ENCODE measurements at places on chromosomes 1 and 21.

DNA sequence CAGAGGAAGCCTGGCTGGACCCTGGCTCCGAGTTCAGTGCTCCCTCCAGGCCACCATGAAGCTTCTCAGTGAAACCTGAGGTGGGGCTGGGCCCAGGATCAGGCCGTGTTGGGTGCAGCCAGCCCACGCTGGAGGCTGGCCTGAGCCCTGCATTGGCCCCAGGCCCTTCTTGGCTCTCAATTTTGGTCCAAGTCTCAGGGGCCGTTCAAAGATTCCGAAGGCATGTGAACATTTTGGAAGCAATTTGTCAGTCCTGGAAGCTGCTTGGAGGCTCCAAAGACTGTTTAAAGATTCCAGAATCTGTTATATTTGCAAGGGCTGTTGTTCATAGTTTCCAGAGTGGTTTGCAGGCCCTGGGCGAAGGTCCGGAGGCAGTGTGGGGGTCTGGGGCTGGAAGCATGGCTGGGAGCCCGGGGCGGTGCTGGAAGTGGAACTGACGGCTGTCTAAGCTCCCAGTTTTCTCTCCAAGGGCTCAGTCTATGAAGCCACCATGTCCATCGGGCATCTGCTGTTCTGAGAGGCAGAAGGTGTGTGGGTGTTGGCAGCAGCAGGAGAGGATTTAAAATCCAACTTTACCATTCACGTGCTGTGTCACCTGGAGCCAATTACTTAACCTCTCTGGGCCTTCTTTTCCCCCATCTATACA is 104.9 kb downstream of the EPHB2 start:
- DNase-seq: no peak

DNA sequence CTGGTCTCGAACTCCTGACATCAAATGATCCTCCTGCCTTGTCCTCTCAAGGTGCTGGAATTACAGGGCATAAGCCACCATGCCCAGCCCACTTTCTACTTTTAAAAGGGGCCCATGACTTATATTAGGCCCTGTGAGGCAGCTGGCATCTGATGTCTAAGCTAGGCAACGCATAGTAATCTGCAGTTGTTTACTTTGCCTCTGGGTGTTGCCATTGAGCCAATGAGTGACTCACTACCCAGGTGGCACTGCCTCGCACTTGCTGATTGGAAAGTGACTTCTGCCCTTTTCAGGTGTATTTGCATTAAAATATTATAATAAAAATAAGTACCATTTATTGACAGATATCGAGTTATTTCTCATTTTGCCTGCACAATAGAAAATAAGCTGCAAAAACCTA is 84.9 kb downstream of the KIF14 start:
- no peak for DNase-seq

- DNase-seq: no peak
These were observed 25.6 kb downstream of the TMEM53 start for GRCh38 chr1:44648529-44649250.

DNA sequence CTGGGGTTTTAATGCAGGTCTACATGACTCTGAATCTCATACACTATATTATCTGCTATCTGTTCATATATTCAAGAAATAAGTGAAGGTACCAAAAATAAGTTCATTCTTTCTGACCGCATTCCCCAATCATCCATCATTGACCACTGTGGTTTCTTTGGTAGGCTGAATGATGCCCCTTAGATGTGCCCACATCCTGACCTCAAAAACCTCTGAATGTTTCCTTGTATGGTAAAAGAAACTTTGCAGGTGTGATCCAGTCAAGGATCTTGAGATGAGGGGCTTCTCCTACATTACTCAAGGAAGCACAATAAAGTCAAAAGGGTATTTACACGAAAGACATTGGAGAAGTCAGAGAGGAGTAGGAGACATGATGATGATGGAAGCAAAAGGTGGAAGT is 60.6 kb upstream of the LRRC8B start:
- DNase-seq: no peak

GRCh38 chr1:153510984-153511410 is 24.8 kb downstream of the S100A6 start:
- DNase-seq: no peak

- DNase-seq: no peak
These were observed 386.6 kb downstream of the KIF26B start for GRCh38 chr1:245541369-245541768.

DNA sequence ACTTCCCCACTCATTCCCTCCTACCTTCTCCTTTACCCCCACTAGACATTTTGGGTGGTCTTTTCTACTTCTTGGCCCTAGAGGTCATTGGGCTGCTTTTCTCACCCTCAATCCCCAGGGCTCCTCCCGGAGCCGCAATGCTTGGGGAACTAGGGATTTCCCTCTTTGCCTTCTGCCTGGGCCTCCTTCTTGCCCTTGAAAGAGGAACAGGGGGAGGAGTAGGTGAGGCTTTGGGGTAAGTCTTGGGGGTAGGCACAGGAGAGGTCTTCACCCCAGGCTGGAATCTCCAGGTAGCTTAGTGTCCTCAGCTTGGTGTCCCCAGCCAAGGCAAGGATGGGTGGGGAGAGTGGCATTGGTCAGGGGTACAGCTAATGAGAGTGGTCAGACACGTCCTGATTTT is 56.2 kb upstream of the EPS8L3 start:
- DNase-seq: no peak

DNA sequence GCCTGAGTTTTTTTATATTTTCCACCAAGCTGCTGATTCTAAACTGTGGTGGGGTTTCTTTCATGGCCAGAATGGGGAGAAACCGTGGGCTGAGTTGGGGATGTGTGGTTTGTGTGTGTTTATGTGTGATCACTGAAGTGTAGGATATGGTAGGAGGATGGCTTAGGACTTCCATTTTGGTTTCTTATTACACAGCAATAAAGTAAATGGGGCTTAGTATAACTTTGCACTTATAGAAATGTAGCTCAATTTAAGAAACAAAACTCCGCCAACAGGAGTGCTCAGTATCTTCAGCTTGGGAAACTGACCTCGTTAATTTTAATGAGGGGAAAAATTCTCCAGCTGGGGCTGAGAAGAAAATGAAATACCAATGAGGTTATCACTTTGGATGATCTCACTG is 77.8 kb downstream of the PBX1 start:
- no peak for DNase-seq

DNA sequence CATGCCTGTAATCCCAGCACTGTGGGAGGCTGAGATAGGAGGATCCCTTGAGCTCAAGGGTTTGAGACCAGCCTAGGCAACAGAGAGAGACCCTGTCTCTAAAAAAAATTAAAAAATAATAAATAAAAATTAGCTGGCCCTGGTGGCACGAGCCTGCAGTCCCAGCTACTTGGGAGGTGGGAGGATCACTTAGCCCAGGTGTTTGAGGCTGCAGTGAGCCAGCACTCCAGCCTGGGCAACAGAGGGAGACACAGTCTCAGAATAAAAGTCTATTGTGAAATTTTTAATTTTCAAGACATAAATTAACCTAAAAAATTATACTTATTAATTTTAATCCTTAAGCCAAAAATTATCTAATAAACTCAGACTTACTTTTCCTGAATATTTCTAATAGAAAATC is 131.2 kb upstream of the ZNHIT6 start:
- no peak for DNase-seq

GRCh38 chr21:44916965-44917364 is 3.7 kb downstream of the ITGB2 start:
- no peak for DNase-seq

DNA sequence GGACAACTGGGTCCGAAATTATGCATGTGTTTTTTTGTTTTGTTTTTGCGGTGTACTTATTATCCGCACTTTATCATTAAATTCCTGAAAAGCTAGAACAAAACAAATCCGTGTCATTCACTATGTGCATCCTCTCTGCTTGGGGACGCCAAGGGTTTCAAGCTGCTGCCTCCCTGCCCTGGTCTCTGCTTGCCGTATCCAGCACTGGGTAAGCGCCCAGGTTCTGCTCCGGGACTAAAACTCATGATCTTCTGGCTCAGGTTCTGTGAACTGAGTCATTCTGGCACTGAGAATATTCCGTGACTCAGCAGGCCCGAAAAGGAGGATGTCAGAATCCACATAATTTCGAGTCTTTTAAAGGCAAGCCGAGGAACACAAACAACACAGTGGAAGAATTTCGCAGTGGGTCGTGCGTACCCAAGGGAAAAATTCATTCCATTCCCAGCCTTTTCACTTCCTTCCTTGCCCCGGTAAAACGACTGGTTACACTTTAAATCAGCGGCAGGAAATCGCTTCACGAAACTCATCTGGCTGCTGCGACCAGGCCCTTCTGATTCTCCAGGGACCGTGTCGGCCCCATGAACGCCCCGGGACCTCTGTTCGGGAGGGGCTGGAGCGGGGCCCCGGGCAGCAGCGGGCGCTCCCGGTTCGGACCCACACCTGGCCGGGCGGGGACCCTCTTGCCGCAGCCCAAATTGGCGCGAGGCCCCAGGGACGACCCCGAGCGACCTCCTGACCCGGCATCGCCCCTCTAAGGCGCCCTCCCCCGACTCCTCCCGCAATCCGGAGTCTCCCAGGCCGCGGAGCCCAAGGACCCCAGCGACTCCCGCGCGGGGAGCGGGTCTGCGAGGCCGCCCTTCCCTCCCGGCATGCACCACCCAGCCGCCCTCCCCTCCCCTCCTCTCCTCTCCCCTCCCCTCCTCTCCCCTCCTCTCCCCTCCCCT is 746 bp upstream of the LAMC1 start:
- DNase-seq: peak; percentile 92

DNA sequence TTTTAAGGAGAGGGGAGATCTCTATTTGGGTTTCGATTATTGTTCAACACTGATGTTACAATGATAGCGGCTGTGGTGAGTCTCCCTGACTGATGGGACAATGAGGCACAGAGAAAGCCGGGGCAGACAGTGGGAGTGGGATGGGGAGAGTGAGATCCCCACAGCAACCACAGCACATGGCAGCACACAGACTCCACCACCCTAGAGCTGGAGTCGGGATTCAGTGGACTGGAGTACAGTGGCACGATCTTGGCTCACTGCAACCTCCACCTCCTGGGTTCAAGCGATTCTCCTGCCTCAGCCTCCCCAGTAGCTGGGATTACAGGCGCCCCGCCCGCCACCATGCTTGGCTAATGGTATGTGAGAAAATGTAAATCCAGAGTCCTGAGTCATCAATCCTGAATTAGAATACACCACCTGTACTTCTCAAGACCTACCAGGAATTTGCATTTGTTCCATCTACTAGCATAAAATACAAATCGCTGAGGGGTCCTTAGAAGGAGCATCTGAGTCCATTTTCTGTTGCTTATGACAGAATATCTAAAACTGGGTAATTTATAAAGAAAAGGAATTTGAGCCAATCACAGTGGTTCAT is 125.8 kb downstream of the TOMM20 start:
- no peak for DNase-seq

DNA sequence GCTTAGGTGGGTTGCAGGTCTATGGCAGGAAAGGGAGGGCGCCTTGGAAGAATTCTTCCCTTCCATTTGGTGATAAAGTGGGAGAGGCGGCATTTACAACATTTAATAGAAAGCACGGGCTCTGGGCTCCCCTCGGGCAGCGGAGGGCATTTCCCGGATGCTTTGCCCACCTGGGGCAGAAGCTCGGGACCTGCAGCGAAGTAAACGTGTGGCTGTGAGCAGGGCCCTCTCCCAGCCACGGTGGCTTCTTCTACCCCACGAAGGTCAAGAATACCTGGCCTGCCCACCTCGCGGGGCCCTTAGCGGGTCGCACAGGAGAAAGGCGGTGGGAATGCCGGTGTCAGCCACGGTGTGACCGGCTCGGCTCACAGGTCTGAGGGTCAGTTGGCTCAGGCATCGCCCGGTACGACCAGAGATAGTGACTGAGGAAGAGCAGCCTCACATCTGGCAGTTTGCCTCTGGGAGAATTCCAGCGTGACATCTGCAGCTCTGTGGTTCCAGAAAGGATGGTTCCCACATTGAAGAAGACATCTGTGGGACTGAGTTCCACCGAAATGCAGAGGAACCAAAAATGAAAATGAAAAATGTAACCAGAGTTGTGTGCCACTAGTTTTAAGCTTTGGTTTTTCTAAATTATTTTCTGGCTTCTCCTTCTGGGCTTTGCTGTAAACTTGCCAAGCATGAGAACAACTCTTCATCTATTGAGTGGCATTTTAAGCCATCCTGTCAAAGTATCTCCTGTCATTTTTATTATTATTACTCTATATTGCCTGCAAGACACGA is 720 bp upstream of the F3 start:
- DNase-seq: no peak

DNA sequence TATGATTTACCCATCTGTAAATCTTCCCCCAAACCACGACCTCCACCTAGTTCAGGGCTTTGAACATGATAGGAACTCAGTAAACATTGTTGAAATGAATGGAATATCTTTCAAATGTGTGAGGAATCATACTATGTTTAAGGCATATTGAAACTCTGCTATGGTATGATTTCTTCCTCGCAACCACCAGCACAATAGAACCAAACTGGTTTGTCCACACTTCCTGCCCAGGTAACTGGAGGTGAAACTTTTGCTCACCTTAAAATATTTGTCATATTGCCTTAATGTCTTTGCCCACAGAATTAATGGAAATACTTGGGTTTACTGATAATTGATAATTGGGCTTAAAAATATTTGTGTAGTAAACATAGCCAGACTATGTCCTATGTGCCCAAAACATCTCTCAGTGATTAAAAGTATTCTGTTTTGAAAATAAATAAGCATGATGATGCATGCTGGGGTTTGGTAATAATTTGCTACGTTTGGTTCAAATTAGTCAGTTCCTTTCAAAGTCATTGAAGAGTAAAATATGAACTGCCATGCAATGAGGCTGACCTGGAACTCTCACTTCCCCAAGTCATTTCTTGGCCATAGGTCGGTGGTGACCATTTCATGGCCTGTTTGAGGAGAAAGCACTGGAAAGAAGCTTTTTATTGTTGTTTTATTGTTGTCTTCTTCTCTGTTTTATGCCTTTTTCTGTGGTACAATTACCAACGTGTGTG is 73.3 kb downstream of the TNFSF18 start:
- no peak for DNase-seq

- DNase-seq: no peak
These were observed 116.3 kb downstream of the SLC30A10 start for GRCh38 chr1:219812086-219812485.

GRCh38 chr1:155009221-155009711 is 6.7 kb downstream of the ZBTB7B start:
- no peak for DNase-seq

DNA sequence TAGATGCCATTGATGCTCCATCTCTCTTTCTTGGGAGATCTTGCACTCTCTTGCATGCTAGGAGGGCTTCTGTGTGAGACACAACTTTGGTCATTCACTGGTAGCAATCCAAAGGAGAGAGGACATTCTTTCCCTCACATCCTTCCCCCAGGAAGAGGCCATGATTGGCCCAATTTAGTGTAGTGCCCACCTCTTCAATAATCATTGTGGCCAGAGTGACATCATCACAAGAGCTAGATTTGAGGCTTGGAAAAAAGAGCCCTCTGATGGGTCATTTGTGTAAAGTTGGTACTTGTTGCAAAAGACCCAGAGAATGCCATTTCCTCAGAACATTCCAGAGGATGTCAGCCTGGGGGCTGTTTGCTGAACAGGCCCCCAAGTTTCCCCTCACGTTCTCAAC is 30.2 kb downstream of the S100A6 start:
- no peak for DNase-seq

DNA sequence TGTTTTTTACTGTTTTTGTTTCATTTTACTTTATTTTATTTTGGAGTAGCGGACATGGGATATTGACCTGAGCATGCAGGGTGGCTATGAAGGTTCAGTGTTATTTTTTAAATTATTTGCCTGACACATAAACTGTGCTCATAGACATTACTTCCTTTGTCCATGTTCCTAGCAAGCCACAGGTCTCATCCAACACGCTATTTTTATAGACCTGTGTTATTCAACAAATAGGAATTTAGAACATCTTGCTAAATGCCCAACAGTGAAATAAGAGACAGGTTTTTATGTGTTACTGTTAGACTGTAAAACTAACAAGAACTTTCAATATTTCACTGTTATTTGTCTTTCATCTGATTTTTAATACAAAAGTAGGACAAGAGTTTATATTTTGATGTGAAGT is 756.4 kb downstream of the KCNT2 start:
- peak; percentile 1 for DNase-seq
